LNCaP clone FGC (cell line): ENCODE measurements at places on chromosomes 2 and 18.

- no peak for DNase-seq
Measured at GRCh38 chr2:223046470-223047040, 5.4 kb upstream of the KCNE4 start.

- no peak for DNase-seq
Measured at GRCh38 chr2:46751897-46752296, 163.7 kb downstream of the MCFD2 start.

- DNase-seq = no peak
Measured at GRCh38 chr18:28834889-28835288, 658.0 kb upstream of the CDH2 start.

DNA sequence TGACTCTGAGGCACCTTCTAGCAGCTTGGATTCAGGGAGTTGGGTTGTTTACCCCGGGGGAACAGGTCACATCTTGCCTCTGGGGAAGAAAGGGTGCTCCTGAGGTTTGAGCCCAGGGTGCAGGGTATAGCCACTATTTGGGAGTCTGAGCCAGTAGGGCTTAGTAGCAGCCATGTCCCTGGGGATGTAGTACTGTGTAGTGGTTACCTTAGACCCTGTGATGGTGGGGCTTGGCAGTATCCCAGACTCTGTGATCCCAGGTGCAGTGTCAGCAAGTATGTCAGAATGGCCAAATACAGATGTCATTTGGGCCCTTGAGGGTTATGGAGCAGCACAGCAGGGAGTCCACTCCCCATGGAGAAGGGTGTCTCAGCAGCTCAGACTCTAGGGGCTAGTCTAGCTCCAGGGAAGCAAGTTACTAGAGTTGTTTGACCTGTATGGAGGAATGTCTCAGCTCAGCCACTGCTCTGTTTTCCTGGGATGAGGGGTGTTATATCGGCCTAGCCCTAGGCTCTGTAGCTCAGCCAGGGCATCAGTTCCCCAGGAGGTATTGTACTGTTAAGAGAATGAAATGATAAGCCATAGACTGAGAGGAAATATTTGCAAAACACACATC, 151.3 kb downstream of the UBR3 start:
- no peak for DNase-seq

DNA sequence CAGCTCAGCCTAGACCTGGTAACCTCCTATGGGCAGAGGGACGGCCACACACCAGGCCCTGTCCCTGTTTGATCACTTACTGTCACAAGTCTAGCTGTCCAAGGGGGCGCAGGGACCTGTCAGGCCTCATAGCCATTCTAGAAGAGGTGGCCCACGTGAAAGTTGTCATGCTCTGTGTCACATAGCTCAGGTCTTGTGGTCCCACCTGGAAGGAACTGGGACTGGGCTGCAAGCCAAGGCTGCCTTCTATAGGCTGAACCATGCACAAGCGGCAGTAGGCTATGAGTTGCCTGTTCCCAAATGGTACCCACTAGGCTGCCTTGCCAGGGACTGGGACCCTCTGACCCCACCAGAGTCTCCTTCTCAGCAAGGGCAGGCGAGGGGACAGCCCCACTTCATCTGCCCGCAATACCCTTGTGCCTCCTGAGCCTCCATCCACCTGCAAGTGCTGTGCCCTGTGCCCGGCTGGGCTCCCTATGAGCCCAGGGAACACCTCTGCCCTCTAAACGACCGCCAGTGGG, 177.5 kb downstream of the ANAPC1 start:
- no peak for DNase-seq

DNA sequence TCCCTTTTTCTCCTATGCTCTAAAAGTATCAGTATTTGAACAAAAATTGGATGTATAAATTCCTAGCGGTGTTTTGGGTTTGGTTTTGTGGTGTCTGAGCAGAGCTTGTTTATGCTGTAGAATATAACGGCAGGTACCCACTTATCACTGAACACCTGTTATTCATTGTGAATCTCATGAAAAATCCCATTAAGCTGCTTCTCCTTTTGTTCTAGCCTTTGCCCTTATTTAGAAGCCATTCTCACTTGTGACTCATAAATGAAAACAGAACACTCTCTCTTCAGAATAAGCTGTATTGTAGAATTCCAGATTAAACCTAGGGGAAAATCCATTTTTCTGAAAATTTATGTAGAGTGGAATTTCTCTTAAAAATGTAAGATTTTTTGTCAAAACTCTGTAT, 104.0 kb downstream of the PRPF40A start:
- DNase-seq = no peak
